ENCODE measurements at places on chromosomes 1 and 21. TPM values are rescaled to one million over a fixed set of nuclear protein-coding genes. Genes with fewer than 3 reads are reported as not detected.

Gene TAL1
- 0.11 TPM for total RNA-seq

DNA sequence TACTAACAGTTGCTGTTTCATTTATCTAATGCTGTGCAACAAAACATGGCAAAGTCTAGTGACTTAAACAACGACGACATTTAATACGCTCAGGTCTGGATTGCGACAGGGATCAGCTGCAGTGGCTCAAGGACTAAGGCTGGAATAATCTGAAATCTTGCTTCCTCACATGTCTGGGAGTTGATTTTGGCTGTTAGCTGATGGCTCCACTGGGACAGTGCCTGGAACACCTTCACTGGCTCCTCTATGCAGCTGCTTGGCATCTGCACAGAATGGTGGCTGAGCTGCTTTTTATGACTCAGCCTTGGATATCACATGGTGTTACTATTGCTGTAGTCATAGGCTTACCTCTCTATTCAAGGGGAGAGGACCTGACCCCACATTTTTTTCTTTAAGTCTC lies 24.0 kb upstream of the BTG3 start:
- H3K4me1 ChIP-seq: no peaks in the 10 kb centered on the region
- H3K27me3 ChIP-seq: no peaks in the 10 kb centered on the region
- DNase-seq: no peak
- no peak overlapping the region for H3K4me3 ChIP-seq
- H3K36me3 ChIP-seq: no peaks in the 10 kb centered on the region

DNA sequence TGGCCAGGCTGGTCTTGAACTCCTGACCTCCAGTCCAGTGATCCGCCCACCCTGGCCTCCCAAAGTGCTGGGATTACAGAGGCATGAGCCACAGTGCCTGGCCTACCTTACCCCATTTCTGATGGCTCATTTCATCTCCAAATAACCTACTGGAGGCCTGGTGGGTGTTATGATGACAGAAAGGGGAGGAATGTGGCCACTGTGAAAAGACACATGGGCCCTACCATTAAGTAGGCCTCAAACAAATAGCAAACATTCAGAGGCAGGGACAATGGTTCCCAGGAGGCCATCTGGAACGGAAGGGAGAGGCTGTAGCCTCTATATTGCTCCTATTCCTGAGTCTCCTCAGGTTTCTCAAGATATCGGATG lies 932 bp upstream of the FCRLA start:
- DNase-seq: peak; percentile 43
- H3K27ac ChIP-seq: no peak overlapping the region
- H3K36me3 ChIP-seq: no peaks in the 10 kb centered on the region
- no peaks in the 10 kb centered on the region for H3K27me3 ChIP-seq
- H3K4me3 ChIP-seq: no peak overlapping the region

DNA sequence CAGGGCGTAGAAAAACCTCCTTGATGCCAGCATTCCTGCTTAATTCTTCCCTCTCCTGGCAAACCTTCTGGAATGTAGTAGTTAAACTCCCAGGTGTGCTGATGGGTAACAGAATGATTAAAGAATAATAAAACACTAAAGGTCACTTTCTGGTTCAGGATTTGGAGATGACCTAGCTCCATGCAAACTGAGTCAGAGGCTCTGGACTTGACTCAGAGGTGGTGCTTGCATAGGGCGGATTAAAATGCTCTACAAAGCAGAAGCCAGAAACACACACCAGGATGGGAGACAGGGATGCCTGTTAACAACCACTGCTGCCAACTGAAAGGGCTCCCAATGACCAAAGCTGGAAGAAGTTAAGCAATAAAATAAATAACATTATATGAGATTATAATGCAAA lies 41.5 kb downstream of the KRTAP19-8 start:
- no peaks in the 10 kb centered on the region for H3K27me3 ChIP-seq
- no peak for DNase-seq
- no peak overlapping the region for H3K27ac ChIP-seq
- H3K36me3 ChIP-seq: no peaks in the 10 kb centered on the region
- peaks cover 15% of the 10 kb centered on the region for H3K4me1 ChIP-seq

- no peaks in the 10 kb centered on the region for H3K36me3 ChIP-seq
- H3K4me1 ChIP-seq: peaks cover 9% of the 10 kb centered on the region
- H3K27ac ChIP-seq: no peak overlapping the region
- no peak overlapping the region for H3K4me3 ChIP-seq
- DNase-seq: no peak
- H3K27me3 ChIP-seq: peaks cover 94% of the 10 kb centered on the region
These were observed 3.6 kb downstream of the ADGRL2 start for GRCh38 chr1:81804312-81804711.

DNA sequence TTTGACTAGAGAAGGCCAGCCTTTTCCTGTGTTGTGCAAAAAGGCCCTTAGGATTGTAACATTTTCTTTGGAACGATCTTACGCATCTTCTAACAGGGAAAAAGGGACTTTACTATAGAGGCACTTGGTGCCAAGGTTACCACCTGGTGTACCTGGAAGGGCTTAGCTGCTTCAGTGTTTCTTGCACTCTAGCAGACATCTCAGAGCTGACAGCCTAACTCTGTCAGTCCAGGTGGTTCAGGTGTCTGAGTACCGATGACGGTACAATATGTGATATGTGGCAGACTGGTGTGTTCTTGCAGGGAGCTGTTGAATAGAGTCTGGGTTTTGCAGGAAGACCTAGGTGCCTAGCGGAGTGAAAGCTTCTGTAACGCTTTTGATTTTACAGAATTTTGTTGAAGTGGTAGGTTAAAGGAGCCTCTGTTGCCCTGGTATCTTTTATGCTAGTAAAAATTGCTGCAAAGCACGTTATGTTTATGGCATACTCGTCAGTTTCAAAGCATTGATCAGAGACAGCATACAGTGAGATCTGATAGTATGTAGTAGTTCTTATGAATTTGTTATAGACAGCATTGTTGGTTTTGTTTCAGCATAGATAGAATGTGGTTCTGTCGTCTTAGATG lies 1.4 kb downstream of the MAGI3 start:
- H3K36me3 ChIP-seq: no peaks in the 10 kb centered on the region
- H3K4me1 ChIP-seq: peaks cover 8% of the 10 kb centered on the region
- H3K27ac ChIP-seq: no peak overlapping the region
- DNase-seq: no peak
- peak overlapping the region; percentile 88 for H3K4me3 ChIP-seq
